Muscle of leg (tissue), 16 donors: ENCODE measurements at places on chromosomes 5 and 9. TPM values are rescaled to one million over a fixed set of nuclear protein-coding genes. Genes with fewer than 3 reads are reported as not detected.

GRCh38 chr5:14305045-14305444 is 161.9 kb downstream of the TRIO start:
- DNase-seq = no peak

DNA sequence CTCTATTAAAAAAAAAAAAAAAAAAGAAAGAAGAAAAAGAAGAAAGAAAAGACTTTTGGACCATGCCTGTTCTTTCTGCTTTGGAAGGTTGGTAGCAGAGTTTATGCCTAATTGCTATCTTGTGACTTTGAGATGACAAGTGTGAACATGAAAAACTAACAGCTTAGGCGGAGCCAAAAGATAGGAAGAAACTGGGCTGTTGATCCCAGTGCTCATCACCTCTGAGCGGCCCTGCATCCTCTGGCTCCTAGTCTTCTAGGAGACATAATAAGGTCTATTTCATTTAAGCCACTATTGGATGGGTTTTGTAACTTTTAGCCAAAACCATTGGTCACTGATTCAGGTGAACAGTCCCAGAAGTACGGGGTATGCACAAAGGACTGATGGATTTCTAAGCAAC is 34.4 kb upstream of the ATP6V1G1 start:
- DNase-seq = no peak

GRCh38 chr9:128245421-128246151 is 30.2 kb downstream of the GOLGA2 start:
- peak; percentile 92 for DNase-seq

DNA sequence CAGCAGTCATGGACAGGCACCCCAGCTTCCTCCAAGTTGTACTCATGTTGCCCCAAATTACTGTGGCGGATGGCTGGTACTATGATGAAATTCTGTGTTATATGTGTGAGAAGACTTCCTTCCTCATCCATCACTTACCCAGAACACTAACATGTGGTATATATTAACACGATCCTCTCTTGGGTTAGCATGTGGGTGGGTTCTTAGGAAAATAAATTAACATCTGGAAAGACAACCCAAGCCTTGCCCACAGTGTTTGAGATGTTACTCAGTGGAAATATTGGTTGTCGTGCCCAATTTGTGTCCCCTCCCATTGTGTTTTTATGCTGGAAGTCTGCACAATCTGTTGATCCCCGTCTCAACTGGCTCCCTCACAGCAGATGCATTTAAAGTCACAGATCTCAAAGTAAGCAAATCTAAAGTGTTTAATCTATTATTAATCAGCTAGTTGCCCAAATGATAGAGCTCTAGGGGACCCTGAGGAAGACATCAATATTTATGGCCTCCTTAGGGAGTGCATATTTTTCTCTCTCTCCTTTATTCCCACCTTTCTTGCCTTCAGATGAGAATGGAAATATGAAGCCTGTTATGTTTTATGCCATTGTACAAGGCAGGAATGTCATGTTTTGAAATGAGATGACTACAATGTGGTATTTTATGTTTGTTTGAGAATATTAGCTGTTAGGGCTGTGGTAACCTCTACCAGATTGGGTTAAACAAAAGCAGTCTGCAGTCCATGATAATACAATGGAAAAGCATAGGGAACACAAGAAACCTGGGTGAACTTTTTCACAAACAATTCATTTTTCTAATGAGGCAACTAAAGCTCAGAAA is 93.9 kb downstream of the GRIA1 start:
- DNase-seq = peak; percentile 15

DNA sequence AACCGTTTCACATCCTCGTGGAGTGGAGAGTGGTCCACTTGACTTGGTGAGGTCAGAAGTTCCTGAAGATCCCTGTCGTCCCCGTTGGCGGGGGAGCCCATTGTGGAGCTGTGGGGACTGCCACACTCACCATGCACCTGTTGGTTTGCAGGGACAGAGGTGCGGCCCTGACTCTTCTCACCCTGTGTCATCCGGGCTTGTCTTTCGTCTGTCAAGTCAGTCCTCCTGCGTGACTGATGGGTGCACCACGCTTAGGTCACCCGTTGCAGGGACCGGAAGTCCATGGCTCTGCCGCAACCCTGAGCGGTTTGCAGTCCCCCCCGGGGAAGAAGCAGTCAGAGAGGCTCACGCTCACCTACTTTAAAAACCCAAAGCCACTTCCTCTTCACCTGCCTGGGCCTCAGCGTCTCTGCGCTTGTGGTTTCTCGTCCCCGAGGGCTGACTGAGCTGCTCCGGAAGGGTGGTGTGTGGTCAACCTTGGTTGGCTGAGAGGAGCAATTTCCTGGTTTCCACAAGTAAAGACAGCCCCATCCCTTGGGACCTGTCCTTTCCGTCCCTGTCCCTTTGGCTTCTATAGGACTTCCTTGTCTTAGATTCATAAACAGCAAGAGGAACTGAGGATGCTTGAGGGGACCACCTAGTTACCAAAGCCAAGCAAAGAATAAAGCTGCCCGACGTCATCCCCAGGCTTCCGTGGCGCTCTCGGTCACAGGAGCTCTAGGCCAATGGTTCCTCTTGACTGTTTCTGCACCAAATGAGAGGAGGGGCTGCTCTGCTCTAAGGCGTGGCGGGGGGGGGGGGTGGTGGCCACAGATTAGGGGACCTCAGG is 53.2 kb downstream of the USP20 start:
- DNase-seq = peak; percentile 46

DNA sequence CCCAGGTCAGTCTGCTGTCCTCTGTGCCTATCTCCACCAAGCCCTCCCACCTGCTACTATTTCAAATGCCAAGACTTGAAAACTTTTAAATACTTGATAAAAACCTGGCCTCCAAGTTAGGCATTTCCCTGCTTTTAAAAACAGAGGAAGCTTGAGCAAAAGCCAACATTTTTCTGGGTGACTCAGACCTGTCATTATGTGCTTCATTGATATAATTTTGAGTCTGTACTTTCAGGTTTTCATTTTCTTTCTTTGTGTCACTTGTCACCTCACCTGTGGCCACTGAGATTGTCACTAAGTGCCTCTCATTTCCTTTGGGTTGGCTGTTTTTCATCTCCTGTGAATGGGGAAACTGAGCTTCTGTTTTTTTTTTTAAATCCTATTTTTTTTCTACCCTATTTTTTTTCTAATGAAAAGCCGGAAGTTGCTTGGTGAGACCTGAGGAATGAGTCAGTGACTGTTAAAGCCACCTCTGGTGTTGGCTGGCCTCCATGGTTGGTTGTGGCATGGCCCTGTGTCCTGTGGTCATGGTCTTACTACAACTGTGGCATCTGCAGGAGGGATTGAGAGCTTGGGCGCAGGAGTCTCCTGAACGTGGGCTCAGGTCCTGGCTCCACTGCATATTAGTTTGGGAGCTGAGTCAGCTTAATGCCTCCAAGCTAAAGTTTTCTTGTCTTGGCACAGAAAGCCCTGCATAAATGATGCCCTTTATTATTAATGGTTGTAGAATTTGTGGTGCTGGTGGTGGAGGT is 56.7 kb downstream of the ARHGAP26 start:
- DNase-seq = no peak

The MORN5 gene
- not detected for polyA plus RNA-seq

The SOHLH1 gene
- polyA plus RNA-seq = 0.15 TPM

- DNase-seq = no peak
Measured at GRCh38 chr5:53219174-53219573, 109.6 kb upstream of the MOCS2 start.

DNA sequence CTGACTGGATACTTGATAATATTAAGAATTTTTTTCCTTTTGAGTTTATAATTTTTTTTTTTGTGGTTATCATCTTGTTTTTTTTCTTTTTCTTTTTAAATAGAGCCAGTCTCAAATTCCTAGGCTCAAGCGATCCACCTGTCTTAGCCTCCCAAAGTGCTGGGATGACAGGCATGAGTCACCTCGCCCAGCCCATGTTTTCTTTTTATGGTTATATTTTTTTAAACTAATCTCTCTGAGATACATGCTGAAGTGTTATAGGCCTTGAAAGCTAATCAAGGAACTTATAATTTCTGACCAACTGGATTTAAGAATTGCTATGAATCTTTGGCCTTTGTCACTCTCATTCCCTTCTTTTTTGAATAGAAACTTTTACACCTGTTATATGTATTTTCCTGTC is 6.8 kb upstream of the AMACR start:
- DNase-seq = no peak

DNA sequence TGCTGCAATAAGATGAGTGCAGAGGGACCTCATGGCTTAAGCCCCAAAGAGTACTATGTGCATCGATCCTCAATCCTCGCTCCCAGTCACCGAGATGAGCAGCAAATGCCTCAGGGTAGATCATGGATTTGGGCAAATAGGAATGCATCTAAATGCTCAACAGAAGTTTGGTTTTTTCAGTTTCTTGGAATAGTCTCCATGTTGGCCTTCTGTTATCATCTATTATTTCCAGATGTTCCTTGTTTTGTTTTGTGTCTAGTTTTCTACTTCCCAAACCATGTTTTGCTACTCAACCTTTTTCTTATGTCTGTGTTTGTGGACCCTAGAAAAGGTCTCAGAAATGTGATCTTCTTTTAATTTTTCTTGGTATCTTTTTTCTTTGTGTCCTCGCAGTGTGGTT is 43.5 kb upstream of the RASGRF2 start:
- DNase-seq = peak; percentile 64

The MEGF10 gene
- 41.7 TPM for polyA plus RNA-seq

DNA sequence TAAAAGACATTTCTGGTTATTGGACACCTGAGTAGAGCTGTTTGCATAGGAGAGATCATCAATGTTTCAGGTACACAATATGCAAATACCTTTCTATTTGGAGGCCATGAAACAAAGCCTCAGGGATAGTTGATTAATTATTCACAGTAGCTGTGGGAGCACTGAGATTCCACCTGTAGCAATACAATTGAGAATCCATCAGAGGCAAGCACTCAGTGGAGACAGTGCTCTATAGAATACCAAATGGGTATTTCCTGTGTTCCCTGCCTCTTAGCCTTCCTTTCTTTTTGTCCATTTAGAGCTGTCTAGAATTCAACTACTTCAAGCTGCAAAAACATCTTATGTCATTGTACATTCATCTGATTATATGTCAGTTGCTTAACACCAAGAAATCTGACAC is 1754.0 kb upstream of the ACO1 start:
- no peak for DNase-seq

- DNase-seq = peak; percentile 44
Measured at GRCh38 chr5:58224661-58225060, 235.2 kb downstream of the PLK2 start.

GRCh38 chr5:122121479-122122465 is 7.6 kb upstream of the ZNF474 start:
- DNase-seq = peak; percentile 61

The IRGM gene
- polyA plus RNA-seq = not detected

DNA sequence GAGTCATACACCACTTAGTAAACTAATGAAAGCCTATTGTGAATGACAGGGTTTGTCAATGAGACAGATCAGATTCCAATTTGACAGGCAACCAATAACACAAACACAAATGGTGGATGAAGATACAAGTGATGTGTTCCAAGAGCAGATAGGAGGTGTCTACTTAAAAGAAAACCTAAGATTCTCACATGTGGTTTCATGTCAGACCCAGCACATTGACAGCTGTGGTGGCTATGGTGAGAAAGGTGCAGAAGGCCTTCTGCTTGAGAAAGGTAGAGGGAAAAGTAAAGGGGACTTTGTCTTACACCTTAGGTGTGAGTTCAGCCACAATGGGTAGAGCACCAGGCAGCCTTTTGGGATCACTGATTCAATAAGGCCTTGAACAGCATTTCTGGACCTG is 11.2 kb downstream of the ANKRD31 start:
- no peak for DNase-seq

DNA sequence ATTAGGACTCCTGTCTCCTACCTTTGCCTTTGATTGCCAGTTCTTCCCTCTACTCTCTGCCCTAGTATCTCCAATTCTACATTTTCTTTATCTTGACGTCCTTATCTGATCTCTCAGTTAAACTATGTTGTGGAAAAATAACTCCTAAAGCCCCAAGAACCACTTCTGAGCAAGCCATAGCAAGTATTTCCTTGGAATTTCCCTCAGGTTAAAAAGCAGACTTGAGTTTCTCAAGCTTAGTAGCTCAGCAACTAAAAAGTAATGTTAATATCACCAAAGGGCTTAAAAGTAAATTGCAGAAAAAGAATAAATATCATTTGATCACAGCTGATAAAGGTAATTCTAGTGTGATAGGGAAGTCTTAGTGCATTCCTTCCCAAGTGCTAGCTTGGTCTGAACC is 13.2 kb upstream of the HSPB3 start:
- no peak for DNase-seq

The LHX3 gene
- polyA plus RNA-seq = not detected

- DNase-seq = no peak
Measured at GRCh38 chr5:67202828-67203227, 6.2 kb upstream of the CD180 start.

DNA sequence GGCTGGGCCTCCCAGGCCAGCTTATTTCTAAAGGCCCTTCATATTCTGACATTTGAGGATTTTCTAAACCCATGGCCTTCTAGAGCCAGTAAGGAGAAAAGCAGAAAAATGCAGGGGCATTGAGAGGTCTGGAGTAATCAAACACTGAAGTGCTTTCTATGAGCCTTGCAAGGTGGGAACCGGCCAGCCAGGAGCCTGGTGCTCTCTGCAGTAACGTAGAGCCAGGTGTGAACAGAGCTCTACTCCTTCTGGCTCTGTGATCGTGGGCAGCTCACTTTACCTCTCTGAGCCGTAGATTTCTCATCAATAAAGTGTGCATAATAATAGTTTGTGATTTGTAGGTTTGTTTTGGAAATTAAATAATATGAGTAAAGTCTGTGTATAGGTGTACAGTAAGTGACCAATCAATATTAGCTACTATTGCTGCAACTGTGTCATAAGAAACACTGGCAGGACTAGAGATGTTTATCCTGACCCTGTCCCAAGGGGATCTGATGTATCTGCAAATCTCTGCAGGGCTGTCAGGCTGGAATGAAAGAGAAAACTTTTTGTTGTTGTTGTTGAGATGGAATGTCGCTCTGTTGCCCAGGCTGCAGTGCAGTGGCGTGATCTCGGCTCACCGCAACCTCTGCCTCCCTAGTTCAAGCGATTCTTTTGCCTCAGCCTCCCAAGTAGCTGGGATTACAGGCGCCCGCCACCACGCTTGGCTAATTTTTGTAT is 2.7 kb downstream of the SYNPO start:
- DNase-seq = no peak

DNA sequence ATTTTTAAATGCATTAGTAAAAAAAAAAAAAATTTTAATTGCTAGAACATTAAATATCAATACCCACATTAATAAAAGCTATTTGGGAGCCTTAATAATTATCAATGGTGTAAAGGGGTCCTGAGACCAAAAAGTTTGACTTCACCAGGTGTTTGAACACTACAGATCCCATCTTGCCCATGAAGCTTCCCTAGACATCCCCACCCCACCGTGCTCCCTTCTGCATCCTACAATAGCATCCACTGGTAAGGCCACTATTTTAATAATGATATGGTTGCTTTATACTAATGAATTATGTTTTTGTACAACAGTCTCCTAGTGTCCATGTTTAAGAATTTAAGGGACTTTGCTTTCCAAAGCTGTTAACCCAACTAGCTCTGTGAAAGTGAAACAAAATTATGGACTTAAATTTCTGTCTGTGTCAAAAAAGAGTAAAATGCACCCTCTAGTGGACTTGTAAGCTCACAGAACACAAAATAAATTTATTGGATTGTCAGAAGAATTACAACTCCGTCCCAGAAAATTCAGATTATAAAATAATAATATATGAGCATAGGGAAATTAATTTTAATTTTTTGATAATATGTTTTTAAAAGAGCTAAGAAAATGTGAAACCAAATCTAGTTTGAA is 76.0 kb downstream of the ARL15 start:
- DNase-seq = peak; percentile 64

- DNase-seq = peak; percentile 95
Measured at GRCh38 chr5:57566914-57567313, 84.3 kb upstream of the ACTBL2 start.

GRCh38 chr9:26262421-26263107 is 584.3 kb upstream of the TUSC1 start:
- no peak for DNase-seq

GRCh38 chr5:151483176-151483575 is 35.8 kb downstream of the SLC36A1 start:
- peak; percentile 74 for DNase-seq
